ENCODE measurements at places on chromosomes 11 and 22.

GRCh38 chr11:559712-560304 is 730 bp downstream of the LMNTD2 start:
- DNase-seq = no peak

DNA sequence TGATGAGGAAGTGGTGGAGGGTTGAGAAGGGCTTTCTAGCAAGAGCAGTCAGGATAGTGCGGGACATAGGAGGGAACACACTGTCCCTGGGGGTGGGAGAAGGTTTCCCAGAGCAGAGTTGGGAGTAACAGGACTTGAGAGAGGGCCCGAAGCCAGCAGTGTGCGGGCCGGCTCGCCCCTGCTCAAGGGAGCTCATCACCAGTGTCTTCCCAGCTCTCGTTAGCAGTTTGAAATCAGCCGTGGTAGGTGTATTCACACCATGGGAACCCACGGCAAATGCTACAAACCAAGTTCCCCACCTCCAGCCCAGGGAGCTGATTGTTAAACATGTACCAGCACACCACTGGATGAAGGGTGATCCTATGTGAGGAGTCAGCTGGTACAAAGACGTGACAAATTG is 66.2 kb upstream of the EIF3D start:
- no peak for DNase-seq

DNA sequence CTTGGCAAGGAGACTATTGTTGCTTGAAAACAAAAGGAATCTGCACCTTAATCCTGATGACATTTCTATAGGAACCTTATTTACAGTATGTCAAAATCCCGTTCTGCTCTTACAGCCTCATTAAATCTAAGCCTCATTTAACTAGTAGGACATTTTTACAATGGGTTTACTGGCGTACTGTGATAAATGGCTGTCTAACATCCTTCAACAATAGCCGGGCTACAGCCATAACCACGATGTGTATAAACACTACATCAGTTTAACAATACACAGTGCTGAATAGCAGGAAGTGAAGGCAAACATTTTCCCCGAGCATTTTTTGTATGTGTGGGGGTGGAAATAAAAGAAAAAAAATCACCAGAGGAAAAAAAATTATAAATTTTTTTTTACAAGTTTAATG is 131.2 kb downstream of the ARL14EP start:
- no peak for DNase-seq

GRCh38 chr11:36289226-36289852 is at the start of gene COMMD9:
Gene COMMD9 (minus strand): TSS chr11:36289424. CDS start chr11:36289412, 12 bp downstream.
- DNase-seq = peak; percentile 95

DNA sequence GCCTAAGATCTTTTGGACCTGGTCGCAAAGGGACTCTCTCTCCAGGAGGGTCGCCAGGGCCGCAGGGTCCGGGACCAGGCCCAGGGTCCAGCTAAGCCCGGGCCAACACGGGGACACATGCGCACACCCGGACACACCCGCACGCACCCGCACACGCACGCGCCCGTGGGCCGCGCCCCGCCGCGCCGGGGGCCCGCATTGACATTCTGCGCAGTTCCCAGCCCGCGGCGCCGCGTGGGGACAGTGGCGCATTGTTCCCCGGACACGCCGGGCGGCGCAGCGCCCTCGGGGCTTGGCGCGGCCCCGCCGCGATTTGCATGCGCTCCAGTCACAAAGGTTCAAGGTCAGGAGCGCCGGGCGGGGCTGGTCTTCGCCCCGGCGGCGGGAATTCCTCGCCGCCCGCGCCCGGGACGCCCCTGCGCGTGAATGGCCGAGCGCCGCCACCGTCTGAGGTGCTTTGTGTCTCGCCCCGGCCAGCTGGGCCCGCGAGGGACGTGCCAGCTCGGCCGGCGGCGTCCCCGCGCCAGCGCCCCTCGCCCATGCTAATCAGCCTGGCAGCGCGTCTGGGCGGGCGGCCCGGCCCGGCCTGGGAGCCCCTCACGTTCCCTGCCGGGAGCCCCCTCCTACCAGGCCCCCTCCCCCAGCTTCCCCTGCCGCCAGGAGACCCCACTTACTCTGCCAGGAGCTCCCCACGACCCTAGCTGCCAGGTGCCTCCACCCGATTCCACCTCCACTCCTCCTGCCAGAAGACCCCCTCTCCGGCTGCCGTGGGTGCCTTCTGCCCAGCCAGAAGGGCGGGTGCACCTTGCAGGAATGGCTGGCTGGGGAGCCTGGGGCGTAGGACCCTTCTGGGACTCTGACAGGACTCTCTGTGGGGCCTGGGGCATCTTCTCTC is 50.5 kb upstream of the WNT7B start:
- DNase-seq = no peak

GRCh38 chr11:575996-576768 is at the start of gene PHRF1:
Gene PHRF1 (plus strand): TSS chr11:576470. CDS start chr11:581513, 5,043 bp downstream.
- peak; percentile 92 for DNase-seq

DNA sequence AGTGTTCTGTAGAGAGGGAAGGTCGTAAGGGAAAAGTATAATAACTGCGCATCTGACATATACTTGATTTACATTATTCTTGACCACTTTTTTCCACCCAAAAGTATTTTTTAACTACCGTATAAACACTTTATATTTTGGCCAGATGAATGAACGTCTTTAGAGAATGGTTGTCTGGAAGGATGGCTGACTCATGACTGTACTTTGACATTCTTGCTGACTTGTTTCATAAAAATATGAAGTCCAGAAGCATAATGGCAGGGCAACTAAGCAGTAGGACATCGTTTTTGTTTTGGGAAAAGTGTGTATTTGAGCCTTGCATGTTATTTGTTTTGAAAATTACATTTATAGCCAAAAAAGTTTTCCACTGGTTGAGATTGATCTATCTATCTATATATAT is 110.0 kb downstream of the OSBP2 start:
- peak; percentile 28 for DNase-seq

DNA sequence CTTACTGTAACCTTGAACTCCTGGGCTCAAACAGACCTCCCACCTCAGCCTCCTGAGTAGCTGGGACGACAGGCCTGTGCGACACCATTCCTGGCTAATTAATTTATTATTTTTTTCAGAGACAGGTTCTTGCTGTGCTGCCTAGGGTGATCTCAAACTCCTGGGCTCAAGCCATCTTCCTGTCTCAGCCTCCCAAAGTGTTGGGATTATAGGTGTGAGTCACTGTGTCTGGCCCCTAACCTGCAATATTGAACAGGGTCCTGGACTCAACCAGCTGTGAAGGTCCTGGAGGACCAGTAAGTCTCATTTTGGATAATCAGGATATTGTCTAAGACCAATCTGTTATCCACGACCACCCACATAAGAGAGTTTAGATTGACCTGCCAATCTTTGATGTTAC is 15.2 kb downstream of the CCDC134 start:
- DNase-seq = no peak

- no peak for DNase-seq
These were observed 97.2 kb downstream of the FBXO7 start for GRCh38 chr22:32571761-32572160.

- no peak for DNase-seq
These were observed 204.7 kb downstream of the ST3GAL4 start for GRCh38 chr11:126560221-126560620.

DNA sequence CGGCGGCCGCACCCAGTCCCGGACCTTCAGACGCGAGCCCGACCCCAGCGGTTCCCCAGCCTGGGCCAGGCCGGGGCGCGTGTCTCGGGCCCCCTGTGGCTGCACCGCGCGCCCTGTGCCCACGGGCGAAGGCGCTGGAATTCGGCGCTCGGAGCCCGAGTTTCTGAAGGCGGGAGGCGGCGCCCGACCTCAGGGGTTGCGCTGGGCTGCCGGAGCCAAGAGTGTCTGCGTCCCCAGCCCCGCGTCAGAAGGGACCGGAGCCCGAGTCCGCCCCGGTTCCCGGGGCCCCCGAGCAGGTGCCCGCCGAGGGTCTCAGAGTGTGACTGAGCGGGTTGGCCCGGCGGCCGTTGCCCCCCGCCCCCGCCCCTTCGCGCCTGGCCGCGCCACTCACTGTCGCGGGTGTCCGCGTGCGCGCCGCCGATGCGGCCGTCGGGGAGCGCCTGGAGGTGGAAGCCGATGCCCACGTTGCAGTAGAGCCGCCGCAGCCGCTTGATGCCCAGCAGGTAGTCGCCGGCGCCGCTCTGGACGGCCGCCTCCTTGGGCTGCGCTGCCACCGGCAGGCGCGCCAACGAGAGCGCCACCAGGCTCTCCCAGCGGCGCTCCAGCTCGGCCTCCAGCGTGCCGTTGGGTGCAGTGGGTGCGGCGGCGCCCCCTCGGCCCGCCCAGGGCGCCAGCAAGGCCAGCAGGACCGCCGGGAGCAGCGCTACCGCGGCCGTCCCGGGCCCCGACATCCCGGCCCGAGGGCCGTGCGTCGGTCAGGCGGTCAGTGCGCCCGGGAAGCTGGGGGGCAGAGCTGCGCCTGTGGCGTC is 583 bp downstream of the FGF4 start:
- no peak for DNase-seq

GRCh38 chr11:12925520-12925919 is 83.6 kb upstream of the RASSF10 start:
- DNase-seq = no peak

GRCh38 chr11:127006311-127006710 is 5.7 kb upstream of the KIRREL3 start:
- peak; percentile 52 for DNase-seq

DNA sequence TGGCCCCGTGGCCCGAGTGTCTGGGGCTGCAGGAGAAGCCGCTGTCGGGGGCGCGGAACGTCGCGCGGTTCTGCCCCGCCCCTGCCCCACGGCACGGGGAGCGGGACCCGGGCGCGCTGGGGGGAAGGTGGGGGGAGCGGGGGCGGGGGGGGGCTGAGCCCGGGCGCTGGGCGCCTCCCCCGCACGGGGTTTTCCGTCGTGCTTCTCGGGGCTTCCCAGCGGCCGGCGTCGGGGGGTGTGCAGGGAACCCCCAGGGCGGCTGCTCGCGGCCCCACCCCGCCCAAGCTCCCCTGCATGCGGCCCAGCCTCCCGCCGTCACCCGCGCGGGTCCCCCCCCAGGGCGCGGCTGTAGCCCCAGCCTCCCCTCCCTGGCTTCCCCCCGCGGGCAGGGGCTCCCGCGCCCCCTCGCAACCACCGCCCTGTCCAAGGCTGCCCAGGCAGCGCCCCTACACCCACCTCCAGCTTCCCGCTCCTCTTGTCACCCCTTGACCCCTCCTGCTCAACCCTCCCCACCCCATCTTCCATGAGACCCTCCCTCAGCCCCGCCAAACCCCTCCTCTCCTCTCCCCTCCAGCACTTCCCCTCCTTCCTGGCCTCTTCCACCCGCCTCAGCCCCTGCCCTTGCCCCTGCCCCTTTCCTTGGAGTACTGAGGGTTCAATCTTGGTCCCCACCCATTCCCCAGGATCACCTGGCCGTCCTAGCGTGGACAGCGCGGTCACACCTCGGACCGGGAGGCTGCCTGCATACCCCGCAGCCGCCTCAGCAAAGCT is 1.7 kb downstream of the IL17REL start:
- no peak for DNase-seq

GRCh38 chr22:26525946-26526564 is 13.8 kb upstream of the TFIP11 start:
- no peak for DNase-seq

DNA sequence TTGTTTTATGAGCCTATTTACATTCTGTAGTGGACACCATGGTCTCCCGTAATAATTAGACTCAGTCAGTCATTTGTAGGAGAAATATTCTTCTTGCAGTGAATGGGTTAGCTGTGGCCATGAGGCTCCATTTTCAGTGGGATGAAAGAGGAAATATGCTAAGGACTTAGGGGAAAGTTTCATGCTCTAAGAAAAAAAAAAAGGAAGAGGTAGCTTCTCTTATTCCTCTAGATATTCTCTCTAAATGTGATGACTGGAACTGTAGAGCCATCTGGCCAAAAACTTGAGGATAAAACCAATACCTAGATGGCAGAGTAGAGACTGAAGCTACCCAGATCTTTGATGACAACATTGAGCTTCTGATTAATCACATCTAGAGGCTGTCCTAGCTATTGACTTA is 75.8 kb upstream of the SESN3 start:
- no peak for DNase-seq

- DNase-seq = no peak
These were observed 56.1 kb upstream of the CRTAM start for GRCh38 chr11:122782222-122782621.

DNA sequence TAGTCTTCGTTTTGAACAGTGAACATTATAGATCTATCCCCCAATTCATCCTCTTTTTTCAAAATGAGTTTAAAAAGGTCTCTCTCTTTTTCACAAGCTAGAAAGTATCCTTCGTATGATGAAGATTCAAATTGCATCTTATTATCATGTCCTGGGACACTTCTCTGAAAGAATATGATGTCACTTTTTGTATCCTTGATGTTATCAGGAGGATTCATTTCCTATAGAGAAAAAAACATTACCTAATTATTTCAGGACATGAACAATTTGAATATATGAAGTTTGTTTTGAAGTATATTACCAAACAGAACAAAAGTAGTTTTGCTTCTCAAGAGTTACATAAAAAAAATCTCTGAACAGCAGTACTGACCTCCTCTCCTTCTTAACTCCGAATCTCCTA is 20.3 kb downstream of the IL18 start:
- no peak for DNase-seq
